ENCODE measurements at places on chromosomes 6 and 20.

DNA sequence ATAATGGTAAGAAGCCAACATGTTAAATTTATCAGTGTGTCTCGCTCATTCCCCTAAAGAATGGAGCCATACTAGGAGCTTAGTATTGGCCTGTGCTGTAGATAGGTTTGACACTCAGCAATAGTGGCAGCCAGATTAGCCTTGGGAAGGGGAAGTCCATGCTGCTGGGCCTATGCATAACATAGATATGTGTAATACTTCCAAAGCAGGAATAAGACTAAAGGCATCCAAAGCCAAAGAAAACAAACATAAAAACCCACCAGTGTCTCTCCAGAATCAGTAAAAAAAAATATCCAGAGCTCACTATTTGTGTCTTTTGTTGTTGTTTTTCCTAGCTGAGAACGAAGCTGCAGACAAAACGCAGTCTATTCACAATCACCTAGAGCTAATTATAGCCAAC is 104.2 kb upstream of the STXBP5 start:
- no peak for DNase-seq

DNA sequence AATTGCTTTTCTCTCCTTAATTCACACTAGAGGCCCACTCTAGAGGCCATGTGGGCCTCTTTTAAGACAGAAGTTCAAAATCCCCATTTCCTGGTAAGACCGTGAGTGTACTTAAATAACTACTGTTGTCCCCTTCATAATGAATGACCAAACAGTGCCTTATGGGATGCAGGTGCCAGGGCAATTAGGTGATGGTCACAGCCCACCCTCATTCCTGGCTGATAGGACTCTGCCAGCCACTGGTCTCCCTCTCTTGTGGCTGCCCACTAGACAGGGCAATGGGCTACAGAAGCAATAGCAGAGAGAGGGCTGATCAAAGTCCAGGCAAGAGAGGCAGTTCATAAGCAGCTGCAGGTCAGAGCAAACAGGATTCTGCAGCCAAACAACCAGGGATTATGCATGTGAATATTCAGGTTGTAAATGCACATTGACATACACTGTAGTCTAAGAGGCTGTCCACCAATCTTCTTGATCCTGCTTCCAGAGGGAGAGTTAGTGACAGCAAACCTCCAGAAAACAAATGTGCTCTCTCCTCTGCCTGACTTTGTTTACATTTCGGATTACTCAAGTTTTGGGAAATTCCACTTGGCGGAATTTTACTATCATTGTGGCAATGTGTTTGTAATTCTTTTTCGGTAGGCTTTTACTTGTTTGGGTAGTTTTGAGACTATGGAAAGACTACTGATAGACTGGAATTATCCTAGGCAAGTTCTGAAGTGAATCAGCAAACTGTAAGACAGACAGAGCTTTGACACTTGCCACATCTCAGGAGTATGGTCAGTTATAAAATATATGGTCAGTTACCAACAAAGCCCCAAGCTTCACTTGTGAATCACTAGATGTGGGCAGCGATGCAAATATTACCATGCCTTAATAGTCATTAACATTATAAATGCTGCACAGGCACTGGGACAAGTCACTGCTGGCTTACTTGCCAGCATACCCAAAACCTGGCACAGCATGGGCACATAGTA is 12.8 kb downstream of the PTPRK start:
- DNase-seq, result no peak

DNA sequence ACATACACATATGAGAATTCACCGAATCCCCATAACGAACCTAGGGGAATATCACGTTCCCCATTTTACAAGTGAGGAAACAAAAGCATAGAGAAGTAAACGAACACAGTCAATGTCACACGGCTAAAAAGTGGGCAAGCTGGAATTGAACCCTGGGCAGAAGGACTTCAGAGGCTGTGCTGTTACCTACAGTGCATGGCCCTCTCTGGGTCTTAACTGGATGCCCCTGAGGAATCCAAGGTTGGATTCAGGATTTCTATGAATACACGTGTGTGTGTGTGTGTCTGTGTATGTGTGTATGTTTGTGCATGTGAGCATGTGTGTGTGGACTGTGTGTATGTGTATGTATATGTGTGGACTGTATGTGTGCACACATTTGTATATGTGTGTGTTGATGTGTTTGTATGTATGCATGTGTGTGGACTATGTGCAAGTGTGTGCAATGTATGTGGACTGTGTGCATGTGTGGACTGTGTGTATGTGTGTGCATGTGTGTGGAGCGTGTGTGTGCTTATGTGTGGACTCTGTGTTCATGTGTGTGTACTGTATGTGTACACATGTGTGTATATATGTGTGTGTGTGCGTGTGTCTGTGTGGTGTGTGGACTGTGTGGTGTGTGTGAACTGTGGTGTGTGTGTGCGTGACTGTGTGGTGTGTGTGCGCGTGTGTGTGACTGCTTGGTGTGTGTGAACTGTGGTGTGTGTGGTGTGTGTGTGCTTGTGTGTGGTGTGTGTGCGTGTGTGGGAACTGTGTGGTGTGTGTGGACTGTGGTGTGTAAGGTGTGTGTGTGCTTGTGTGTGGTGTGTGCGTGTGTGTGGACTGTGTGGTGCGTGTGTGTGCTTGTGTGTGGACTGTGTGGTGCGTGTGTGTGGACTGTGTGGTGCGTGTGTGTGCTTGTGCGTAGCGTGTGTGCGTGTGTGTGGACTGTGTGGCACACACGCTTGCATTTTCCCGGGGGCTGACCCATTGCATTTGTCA is 49.0 kb downstream of the HNF4A start:
- no peak for DNase-seq

- DNase-seq, result no peak
These were observed 115.0 kb downstream of the IRF4 start for GRCh38 chr6:506508-506907.

- DNase-seq, result no peak
These were observed 17.8 kb downstream of the ARMC12 start for GRCh38 chr6:35754452-35755277.

- peak; percentile 16 for DNase-seq
These were observed 84.1 kb upstream of the FOXP4 start for GRCh38 chr6:41462033-41462432.

GRCh38 chr20:44367746-44368145 is 12.2 kb downstream of the HNF4A start:
- no peak for DNase-seq

DNA sequence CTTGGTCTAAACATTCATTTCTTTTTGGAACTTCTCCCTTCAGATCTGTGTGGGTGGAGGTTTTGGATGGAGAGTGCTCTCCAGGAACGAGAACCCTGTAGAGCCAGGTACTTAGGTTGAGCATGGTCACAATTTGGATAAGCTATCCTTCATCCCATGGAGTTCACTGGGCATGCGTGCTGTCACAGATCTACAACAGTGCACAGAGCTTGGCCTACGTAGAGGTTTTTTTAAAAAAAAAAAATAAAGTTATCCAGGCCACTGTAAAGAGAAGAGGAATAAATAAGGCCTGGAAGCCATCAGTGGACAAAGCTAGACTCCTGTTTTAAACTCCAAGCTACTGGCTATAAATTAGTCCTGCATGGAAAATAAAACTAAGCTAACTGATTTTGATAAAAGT is 165.6 kb downstream of the SLC24A3 start:
- no peak for DNase-seq

DNA sequence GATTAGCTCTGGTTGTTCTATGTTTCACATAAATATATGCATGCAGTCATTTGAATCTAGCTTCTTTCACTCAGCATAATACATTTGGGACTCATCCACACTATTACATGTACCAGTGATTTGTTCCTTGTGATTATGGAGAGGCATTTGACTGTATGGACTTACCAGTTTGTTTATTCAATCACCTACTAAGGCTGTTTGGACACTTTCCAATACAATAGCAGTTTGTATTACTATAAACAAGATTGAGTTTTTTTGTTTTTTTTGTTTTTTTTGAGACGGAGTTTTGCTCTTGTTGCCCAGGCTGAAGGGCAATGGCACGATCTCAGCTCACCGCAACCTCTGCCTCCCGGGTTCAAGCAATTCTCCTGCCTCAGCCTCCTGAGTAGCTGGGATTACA is 109.8 kb upstream of the DST start:
- DNase-seq, result no peak

GRCh38 chr6:31898383-31899011 is 999 bp upstream of the EHMT2 start:
- no peak for DNase-seq

DNA sequence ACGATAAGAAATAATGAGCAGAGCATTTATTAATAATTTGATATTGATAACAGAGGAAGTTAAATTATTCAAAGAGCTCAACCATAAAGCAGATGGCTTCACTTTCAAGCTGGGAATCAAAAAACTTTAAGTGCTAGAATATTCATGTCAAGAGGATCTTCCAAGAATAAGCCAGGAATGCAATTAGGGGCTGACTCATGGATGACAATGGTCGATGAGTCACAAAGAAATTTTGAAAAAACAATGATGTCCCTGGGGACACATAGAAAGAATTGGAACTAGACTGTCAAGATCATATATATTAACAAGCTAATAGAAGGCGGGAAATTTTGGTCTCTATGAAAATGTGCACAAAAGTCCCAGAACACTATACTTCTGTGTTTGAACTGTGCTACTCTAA is 304.1 kb downstream of the LAMA2 start:
- no peak for DNase-seq

DNA sequence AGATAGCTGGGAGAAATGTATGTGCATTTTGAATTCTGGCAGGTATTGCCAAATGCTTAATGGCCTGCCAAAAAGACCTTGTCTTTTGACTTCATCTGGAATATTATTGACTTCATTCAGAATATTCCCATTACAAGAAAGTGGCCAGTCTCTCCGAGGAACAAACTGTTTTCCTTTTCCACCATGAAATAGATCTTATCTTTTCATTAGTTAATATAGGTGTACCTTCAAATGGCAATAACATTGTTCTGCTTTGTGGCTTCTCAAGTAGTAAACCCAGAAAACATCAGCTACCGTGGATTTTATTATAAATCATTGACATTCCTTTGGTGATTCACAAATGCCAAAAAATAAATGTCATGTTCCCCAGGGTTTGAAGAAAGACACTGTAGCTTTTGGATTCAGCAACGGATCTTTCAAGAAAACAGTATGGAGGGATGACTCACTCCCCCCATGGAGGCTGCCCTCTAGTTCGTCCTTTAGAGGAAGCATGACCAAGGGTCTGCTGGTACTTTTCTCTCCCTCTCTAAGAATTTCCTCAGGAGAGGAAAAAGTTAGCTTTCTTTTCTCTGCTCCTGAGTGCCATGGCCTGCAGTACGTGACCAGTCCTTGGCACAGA is 1.1 kb upstream of the RNF182 start:
- no peak for DNase-seq

- no peak for DNase-seq
These were observed 28.6 kb upstream of the DLGAP4 start for GRCh38 chr20:36277546-36277945.

DNA sequence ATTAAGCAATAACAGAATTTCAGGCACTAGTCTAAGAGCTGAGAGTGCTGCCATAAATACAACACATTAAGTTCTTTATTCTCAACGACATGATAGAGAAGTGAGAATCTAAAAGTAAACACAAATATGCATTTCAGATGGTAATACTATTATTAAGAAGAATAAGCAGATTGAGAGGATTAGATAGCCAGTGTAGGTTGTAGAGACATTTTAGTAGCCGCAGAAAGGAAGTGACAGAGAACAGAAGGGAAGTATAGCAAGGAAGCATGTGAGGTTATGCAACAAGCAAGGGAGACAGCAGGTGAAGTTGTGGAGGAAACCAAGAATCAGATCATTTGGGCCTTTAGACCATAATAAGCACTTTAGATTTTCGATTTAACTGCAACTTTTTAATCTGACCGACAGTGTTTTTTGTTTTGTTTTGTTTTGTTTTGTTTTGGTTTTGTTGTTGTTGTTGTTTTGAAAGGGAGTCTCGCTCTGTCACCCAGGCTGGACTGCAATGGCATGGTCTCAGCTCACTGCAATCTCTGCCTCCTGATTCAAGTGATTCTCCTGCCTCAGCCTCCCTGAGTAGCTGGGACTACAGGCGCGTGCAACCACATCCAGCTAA is 737.0 kb upstream of the ADGRB3 start:
- no peak for DNase-seq

- peak; percentile 82 for DNase-seq
These were observed 114.9 kb downstream of the AKAP7 start for GRCh38 chr6:131250122-131250521.

- DNase-seq, result no peak
These were observed 20.9 kb upstream of the EEF1E1 start for GRCh38 chr6:8123236-8123635.

DNA sequence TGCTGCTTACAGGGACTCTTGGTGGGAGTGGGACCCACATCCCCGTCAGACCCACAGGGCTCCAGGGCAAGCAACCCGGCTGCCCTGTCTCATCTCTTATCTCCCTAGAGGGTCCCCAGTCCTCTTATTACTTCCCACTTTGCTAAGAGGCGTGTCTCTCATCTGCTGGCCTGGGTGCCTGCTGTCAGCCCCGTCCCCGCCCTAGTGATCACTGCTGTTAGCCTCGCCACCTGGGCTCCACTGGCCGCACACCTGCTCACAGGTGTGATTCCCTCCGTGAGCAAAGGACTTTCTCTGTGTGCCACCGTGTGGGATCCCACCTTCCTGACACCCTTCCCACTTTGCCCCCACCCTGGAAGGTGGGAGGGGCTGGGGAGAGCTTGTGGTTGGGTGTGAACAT is 57.6 kb downstream of the TCP11 start:
- DNase-seq, result no peak

DNA sequence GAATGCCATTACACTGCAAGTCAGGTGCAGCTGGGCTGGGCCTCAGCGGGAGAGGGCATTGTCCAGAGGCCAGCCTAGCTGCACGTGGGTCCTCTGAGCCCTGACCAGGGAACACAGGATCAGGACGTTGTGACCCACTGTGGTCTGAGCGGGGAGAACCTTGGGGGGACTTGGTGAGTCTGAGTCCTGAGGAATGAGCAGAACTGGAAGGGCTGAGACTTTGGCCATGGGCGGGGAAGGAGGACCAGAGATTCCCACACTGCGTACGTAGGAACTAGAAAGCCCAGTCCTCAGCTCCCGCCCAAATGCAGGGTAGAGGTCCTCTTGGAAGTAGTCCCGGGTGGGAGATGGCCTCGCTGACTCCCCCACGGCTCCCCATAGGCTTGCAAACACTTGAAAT is 42.5 kb downstream of the GABRR2 start:
- DNase-seq, result no peak

DNA sequence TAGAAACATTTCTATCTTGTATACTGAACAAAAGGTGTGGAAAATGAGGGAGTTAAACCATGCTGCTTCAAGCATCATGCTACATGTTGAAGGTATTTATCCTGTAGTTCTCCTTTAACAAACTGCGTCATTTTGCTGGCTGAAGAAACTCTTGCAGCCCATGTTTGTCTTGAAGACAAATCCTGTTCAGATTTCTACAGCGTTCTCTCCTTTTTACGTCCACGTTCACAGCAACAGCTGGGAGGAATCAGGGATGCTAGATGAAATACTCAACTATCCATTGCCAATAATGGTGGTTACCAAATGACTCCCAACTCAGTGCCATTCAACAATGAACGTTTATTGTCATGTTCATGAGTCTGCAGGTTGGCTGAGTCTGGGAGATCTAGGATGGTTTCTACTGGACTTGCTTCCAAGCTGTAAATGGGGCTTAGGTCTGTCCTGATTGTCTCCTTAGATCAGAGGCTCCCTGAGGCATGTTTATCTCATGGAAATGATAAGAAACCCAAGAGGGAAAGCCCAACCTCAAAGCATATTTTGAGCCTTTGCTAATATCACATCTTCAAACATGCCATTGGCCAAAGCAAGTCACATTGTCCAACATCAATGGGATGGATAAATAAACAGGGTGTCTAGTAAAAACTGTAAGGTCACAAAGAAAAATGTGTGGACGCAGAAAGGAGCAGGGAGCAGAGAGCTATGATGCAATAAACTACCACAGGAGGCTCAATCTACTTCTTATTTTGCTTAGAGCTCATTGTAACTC is 2.7 kb upstream of the PLCB1 start:
- DNase-seq, result no peak

- DNase-seq, result no peak
These were observed 263.0 kb downstream of the CDC5L start for GRCh38 chr6:44650495-44650894.
